ENCODE measurements at places on chromosomes 1 and 21. TPM values are rescaled to one million over a fixed set of nuclear protein-coding genes. Genes with fewer than 3 reads are reported as not detected.

LCE1D gene
- not detected for total RNA-seq

UBE2U gene
- total RNA-seq, result not detected

CRYBG2 gene
- total RNA-seq, result under 0.01 TPM

KISS1 gene
- total RNA-seq, result 1.7 TPM

HSD3B2 gene
- not detected for total RNA-seq

POU3F1 gene
- total RNA-seq, result 0.17 TPM

GNG12 gene
- total RNA-seq, result 166 TPM

SERTAD4 gene
- total RNA-seq, result 0.29 TPM

FCN3 gene
- not detected for total RNA-seq

OR2T8 gene
- total RNA-seq, result not detected

CFHR4 gene
- total RNA-seq, result not detected

PLA2G2C gene
- total RNA-seq, result not detected

KCNE1 gene
- total RNA-seq, result 0.29 TPM

IL19 gene
- not detected for total RNA-seq

PLA2G2D gene
- total RNA-seq, result not detected

CDA gene
- total RNA-seq, result 1.3 TPM

MAEL gene
- not detected for total RNA-seq

KRTAP13-4 gene
- not detected for total RNA-seq

IFNLR1 gene
- total RNA-seq, result not detected

BNIPL gene
- total RNA-seq, result under 0.01 TPM

RNF19B gene
- total RNA-seq, result 13.2 TPM

TNNT2 gene
- total RNA-seq, result not detected

ABCG1 gene
- total RNA-seq, result 4.5 TPM

PTPN7 gene
- not detected for total RNA-seq

BROX gene
- total RNA-seq, result 55.7 TPM

DSCAM gene
- not detected for total RNA-seq

SPOCD1 gene
- 76.4 TPM for total RNA-seq

MATN1 gene
- total RNA-seq, result 0.33 TPM

NBPF4 gene
- not detected for total RNA-seq

CFHR2 gene
- not detected for total RNA-seq

GBP4 gene
- 0.15 TPM for total RNA-seq
